ENCODE measurements at places on chromosomes 7 and 10. TPM values are rescaled to one million over a fixed set of nuclear protein-coding genes. Genes with fewer than 3 reads are reported as not detected.

GRCh38 chr7:73612598-73613269 is 11.6 kb downstream of the MLXIPL start:
- DNase-seq, result no peak

CADPS2 gene
- 83.7 TPM for total RNA-seq

CLRN3 gene
- total RNA-seq, result 0.27 TPM

BMPR1A gene
- total RNA-seq, result 51.8 TPM

NOS3 gene
- 1.5 TPM for total RNA-seq

DNA sequence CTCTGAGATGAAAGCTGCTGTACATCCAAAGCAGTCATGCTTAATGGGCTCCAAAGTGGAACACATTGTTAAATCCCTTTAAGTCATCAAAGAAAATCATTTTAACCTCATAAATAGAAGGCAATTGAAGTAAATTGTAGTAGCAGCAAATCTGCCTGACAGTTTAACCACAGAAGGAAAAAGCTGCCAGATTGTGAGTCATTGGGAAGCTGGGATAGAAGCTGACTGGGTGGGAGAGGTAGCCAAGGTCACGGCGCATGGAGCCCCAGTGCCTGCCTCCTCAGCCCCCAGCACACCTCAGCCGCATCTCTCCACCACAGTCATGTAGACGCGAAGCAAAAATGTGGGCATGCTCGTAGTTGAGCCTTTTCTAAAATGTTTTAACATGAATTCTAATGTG is 44.0 kb downstream of the TARP start:
- DNase-seq, result no peak

SLC26A5 gene
- total RNA-seq, result 0.18 TPM

GRCh38 chr10:127243490-127244272 is 47.3 kb upstream of the INSYN2A start:
- no peak for DNase-seq

DNA sequence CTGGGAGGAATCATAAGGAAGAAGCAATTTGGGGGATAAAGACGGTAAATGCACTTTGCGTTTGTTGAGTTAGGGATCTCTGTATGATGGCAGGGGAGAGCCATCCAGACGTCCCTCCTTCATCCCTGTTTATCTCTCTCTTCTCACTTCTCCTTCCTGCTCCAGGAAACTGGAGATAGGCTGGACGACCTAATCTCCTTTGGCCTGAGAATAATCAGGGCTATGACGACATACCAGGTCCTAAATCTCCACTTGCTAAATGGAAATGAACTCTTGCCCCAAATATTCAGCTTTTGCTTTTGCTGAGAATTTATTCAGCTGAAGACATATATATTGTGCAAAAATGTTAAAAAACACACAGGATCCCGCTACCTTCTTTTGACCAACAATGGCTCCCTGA is 182.9 kb upstream of the INHBA start:
- no peak for DNase-seq

DNA sequence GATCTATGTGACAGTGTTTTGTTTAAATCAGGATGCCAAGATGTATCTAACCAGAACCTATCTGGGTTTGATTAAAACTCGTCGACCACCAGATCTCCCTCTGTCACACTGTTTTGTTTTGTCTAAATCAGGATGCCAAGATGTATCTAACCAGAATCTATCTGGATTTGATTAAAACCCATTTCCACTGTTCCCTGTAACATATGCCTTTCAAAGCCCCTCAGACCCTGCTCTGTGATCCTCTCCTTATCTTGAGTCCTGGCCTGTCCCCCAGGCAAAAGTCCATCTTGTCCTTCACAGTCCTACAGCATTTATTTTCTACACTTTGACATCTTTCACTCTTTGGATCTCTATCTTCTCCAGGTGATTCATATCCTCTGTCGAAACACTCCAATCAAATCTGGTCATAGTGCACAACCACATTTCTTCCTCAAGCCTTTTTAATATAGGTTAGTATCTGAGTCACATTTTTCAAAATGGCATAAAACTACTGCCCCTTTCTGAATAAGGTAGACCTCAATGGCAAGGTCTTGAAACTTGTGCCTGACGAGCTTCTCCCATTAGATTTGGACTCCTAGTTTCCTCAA is 32.5 kb downstream of the ERLIN1 start:
- no peak for DNase-seq

DRGX gene
- total RNA-seq, result not detected

GRCh38 chr7:27115221-27116026 is 12.9 kb upstream of the HOXA2 start:
- DNase-seq, result no peak

HECW1 gene
- 62.1 TPM for total RNA-seq

DNA sequence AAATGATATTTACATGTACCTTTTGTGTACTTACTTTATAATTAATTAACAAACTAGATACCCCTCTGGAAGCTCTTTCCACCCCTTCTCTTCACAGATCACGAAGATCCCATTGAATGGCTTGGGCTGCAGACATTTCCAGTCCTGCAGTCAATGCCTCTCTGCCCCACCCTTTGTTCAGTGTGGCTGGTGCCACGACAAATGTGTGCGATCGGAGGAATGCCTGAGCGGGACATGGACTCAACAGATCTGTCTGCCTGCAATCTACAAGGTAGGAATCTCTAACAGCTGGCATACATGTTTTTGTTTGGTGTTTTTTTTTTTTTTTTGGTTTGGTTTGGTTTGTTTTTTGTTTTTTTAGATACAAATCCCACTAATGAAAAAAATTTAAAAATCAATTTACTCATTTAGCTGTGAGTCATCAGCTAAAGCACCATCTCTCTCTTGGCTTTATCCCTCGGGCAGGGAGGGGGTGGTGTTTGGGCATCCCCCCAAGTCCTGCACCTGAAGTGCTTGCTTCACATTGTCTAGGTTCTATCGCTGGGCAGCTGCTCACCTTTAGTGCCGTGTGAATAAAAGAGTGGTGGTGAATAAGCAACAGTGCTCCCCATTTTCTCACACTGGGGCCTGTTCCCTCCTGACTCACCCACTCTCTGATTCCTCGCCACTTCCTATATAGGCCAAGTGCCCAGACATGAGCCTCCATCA is 68.9 kb downstream of the MET start:
- DNase-seq, result no peak

GRCh38 chr10:86709396-86710185 is 41.3 kb downstream of the LDB3 start:
- DNase-seq, result no peak
